ENCODE measurements at places on chromosomes 4 and X.

- DNase-seq = no peak
These were observed 226.7 kb upstream of the CENPE start for GRCh38 chr4:103424853-103425252.

GRCh38 chr4:8589336-8589735 lies 3.2 kb upstream of the CPZ start:
- DNase-seq = no peak

GRCh38 chr4:1449475-1449832 lies 43.2 kb upstream of the NKX1-1 start:
- no peak for DNase-seq

GRCh38 chrX:113975441-113975840 lies 608.4 kb upstream of the HTR2C start:
- no peak for DNase-seq

- DNase-seq = no peak
These were observed 171.4 kb downstream of the ARHGEF9 start for GRCh38 chrX:63613531-63614028.

DNA sequence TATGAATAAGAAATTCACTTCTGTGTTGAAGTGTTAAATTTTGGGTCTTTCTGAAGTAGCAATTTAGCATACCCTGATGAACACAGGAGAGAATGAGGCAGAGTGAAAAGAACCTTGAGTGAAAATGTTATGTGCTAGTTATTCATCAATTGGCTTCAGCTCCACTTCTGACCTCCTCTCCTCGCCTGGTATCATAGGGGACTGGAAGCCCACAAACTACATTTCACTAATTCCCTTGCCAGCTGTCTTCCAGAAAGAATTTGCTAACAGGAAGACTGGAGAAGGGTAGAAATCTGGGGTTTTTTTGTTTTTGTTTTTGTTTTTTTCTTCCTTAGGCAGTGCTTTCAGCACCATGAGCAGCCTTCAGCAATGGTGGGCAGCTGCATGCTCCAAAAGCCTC lies 5.5 kb upstream of the DAPP1 start:
- DNase-seq = no peak

- no peak for DNase-seq
These were observed 32.3 kb downstream of the AFF1 start for GRCh38 chr4:86967073-86967472.

DNA sequence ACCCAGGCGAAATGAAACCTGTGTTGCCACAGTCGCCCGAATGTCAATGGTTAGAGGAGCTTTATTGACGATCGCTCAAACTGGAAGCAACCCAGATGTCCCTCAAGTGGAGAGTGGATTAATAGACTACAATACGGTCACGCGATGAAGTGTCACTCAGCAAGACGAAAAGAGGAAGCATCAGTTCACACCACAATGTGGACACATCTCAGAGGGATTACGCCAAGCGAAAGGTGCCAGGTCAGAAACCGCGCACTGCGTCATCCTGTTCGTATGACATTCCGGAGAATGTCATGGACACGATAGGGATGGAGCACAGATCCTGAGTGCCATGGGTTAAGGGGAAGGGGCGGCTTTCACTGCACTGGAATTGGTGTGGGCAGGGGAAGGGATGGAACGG lies 111.7 kb downstream of the HMX1 start:
- no peak for DNase-seq

DNA sequence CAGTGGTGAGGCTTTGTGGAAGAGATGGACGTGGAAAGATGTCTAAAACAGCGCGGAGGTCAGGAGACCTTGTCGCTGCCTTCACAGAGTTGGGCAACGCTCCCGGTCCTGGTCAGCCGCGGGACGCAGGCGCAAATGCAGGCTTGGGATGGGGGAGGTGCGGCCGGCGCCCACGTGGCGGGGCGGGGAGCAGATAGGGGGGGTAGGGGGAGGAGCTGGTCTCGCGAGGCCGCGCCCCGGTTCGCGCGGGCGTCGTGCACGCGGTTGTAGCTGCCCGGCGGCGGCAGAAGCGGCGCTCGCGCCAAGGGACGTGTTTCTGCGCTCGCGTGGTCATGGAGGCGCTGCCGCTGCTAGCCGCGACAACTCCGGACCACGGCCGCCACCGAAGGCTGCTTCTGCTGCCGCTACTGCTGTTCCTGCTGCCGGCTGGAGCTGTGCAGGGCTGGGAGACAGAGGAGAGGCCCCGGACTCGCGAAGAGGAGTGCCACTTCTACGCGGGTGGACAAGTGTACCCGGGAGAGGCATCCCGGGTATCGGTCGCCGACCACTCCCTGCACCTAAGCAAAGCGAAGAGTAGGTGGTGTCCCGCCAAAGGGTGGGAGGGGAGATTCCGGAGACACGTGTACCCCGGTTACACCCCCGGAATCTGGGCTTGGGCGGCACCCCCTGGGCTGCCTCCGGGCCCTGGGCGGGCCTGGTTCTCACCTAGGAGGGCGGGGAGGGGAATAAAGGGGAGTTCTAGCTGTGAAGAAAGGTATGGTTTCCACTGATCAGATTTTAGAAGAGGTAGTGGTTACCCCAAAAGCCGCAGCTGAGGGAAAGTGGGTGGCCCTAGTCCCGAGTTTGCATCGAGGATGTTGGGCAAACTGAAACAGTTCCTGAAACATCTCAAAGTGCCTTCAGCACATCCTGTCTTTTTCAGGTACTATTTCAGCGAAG lies at the start of gene PRDX4:
Gene PRDX4 (plus strand): TSS at position 255 of the 939 bp plus-strand sequence. CDS start 78 bp downstream, at position 333.
- DNase-seq = peak; percentile 93

- DNase-seq = no peak
These were observed 9.3 kb downstream of the ZXDA start for GRCh38 chrX:57900975-57901374.

DNA sequence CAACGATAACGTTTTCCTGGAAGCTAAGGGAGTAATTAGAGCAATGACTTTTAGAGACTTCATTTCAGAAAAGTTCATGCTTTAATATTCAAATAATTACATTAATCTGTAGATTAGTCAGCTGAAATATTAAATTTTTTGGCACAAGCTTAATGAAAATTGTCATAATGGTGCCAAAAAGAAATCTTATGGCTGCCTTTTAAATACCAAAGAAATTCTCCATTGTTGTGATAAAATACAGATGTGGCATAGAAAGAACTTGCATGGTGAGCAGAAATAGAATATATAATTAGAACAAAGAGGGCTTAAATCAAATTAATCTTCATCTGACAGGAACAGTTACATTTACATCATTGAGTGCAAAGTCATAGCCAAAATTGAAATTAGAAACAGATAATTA lies 263.5 kb downstream of the AFF2 start:
- no peak for DNase-seq

GRCh38 chrX:151538190-151539122 lies 25.0 kb upstream of the PASD1 start:
- no peak for DNase-seq

- DNase-seq = no peak
These were observed 18.2 kb downstream of the MRPL1 start for GRCh38 chr4:77880784-77881183.

DNA sequence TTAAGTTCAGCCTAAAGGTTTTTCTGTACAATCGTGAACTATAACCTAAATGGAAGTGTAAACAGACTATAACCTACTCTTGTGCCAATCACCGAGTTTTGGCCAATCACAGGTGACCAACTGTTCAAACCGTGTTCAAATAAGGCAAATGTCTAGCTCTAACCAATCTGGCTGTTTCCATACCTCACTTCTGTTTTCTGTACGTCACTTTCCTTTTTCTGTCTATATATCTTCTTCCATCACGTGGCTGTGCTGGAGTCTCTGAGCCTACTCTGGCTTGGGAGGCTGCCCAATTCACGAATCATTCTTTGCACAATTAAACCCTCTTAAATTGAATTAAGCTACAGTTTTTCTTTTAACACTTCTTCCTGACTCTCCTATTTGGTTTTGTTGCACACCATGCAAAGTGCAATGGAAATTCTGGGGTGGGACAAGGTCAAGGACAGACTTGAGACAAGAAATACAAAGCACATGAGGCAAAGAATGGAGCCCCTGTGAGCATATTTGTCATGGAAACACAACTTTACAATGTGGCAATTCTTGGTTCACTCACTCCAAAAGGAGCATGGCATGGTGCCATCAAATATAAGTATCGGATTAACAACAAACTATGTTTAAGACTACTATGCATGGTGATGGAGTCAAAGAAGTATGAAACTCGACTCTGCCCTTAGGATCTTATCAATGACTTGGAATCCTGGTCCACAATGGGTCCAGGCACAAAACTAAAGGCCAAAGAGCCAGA lies 115.7 kb upstream of the FAM9B start:
- DNase-seq = no peak

DNA sequence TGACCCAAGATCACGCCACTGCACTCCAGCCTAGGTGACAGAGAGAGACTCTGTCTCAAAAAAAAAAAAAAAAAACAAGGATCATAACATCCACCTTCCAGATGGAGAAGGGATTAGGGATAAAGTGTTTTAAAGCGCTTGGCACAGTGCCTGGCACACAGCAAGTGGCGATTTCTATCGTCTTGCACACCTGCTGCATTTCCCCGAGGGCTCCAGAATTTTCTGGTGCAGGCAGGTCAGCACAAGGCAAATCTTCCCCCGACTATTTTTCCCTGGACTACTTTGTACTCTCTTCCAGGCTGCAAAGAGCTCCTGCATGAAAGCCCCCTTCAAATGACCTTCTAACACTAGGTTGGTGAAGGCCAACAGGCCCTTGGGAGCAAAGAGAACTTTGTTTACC lies 57.3 kb downstream of the APBB2 start:
- DNase-seq = no peak

GRCh38 chrX:2284133-2284532 lies 216.6 kb downstream of the DHRSX start:
- no peak for DNase-seq
